ENCODE measurements at places on chromosomes 5 and 9. TPM values are rescaled to one million over a fixed set of nuclear protein-coding genes. Genes with fewer than 3 reads are reported as not detected.

The ACOT12 gene
- total RNA-seq = not detected

The CTSV gene
- not detected for total RNA-seq

The ARL15 gene
- 48.0 TPM for total RNA-seq

The GPR150 gene
- 0.18 TPM for total RNA-seq

The FOXD4 gene
- total RNA-seq = not detected

The KDM3B gene
- total RNA-seq = 79.8 TPM

The PAEP gene
- total RNA-seq = not detected

The FBP1 gene
- 231 TPM for total RNA-seq

The ITK gene
- 4.7 TPM for total RNA-seq

The IRX2 gene
- 3.3 TPM for total RNA-seq

The TMEM252 gene
- total RNA-seq = not detected

The FAM81B gene
- 0.57 TPM for total RNA-seq

The SLC45A2 gene
- not detected for total RNA-seq

The PCDHGA3 gene
- total RNA-seq = 2.9 TPM

The ZNF883 gene
- total RNA-seq = 1.7 TPM

The LEAP2 gene
- 28.3 TPM for total RNA-seq

The PCDHB10 gene
- 2.5 TPM for total RNA-seq

The CENPP gene
- 10.6 TPM for total RNA-seq

The PCDH12 gene
- total RNA-seq = 7.4 TPM

The C5orf46 gene
- total RNA-seq = not detected

The ANKRD34B gene
- total RNA-seq = not detected

The QRFP gene
- total RNA-seq = not detected

The ADAMTS6 gene
- 2.6 TPM for total RNA-seq

The TTC16 gene
- 0.34 TPM for total RNA-seq

The ZBTB6 gene
- 9.8 TPM for total RNA-seq

The ADAMTSL2 gene
- 8.8 TPM for total RNA-seq

All from ureter (tissue), 1 donor.